Fibroblast of lung (primary cell): ENCODE measurements at places on chromosomes 11 and 22.

GRCh38 chr22:38572065-38572464 is 2.1 kb upstream of the DMC1 start:
- DNase-seq: peak; percentile 42

DNA sequence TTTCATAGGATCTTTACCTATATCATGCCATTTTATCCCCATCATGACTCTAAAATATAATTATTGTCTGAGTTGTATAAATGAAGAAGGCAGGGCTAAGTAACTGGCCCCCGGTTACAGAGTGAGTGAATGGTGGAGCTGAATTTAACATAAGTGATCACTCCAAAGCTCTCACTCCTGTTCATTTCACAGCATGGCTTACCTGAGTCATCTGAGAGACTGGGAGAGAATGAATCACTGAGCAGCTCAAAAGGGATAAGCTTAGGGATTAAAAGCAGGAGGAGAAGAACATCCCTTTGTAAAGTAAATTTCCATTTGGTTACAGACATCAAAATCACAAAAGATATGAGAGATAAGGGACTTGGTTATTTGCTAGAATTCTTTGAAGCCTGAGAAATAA is 294.0 kb upstream of the CTSC start:
- no peak for DNase-seq

DNA sequence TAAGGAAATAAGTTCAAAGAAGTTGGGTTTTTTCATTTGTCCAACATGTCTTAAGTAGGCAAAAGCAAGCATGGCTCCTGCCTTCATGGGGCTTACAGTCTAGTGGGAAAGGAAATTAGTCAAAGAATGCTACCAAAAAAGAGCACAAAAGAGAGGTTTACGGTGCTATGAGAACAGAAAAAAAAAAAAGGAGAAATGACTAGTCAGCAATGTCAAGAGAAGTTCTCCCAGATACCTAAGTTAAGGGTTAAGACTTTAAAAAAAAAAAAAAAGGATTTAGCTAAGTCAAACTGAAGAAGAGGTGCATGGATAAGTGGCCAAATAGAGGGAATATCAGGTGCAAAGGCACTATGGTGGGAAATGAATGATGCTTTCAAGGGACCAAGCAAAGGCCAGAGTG is 29.3 kb downstream of the SERGEF start:
- DNase-seq: no peak

DNA sequence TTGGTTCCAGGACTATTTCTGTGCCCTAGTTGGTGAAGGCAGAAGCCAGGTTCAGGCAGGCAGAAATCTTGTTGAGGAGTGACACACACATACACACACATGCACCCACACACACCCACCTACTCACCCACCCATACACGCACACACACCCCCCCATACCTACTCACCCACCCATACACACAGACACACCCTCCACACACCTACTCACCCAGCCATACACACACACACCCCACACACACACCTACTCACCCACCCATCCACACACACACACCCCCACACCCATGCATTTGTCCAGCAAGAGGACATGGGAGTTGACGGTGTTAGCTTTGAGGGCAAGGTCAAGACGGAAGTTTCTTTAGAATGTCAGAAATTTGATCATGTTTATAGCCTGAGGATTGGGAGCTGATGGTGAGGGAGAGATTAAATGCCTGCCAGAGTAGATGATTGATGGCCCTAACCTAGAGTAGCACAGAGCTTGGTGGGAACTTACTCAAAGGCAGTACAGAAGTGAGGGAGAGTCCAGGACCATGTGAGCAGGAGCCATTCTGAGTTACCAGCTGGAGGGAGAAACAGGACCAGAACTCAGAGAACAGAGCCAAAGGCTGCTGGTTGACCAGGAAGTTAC is 68.9 kb downstream of the CYB5R2 start:
- DNase-seq: no peak

GRCh38 chr11:79623375-79623774 is 182.5 kb upstream of the TENM4 start:
- DNase-seq: no peak

GRCh38 chr22:27603800-27604144 is 197.8 kb downstream of the MN1 start:
- no peak for DNase-seq

- DNase-seq: no peak
These were observed 35.2 kb upstream of the EXPH5 start for GRCh38 chr11:108628812-108629211.

DNA sequence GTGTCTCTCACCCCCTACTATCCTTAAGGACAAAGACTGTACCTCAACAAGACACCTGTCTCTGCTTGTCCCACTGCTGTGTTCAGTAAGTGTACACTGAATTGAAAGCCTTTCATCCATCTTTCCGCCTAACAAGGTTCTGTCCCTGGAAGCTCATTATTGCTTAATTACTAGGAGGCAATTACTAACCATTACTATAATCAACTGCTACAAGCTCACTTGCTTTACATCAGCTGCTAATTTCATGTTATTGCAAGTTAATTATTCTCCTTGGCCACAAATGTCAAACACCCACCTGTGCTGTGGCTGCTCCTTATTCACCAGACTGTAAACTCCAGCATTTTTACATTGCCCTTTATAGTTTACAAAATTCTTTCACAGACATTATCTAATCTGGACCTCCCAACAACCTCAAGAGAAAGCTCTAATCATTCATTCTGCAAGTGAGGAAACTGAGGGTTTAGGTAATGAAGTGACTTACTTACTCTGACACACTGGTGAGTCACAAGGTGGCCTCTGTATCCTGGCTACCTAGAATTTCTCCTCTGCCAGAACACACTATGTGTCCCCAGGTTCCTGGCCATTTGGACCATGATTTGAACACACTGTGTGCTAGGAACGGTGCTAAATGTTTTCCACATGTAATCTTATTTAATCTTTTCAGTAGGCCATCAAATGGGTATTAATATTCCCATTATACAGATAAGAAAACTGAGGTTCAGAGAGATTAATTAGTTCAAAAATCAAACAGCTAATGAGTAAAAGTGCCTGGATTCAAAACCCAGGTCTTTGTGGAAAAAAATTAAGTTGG is 66.7 kb downstream of the RAB30 start:
- DNase-seq: no peak

DNA sequence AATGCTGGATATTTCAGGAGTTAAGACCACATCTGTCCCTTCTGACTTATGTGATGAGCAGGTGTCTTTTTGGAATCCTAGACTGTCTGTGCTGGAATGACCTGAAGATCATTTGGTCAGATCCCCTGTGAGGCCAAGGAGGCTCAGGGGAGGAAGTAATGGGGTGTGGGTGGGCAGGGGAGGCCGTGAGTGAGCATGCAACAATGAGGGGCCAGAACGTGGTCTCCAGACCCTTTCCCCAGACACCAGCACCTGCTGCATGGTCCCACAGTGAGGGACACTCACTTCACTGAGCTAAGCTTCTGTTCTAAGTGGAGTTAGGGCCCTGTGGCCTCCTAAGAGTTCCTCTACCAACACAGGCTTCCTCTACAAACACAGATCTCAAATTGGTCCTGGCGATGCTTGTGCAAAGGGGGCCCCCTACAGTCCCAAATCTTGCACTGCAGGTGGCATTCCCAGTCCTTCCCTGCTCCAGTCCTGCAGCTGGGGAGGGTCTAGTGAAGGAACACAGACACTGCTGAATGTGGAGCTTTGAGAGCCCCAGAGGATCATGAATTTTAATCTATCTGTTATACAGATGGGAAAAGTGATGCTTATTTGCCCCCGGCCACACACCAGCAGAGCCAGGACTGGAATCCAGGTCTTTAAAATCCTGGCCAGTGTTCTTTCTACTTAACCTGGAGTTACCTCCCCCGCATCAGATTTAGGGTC is 7.4 kb downstream of the USP2 start:
- peak; percentile 60 for DNase-seq

DNA sequence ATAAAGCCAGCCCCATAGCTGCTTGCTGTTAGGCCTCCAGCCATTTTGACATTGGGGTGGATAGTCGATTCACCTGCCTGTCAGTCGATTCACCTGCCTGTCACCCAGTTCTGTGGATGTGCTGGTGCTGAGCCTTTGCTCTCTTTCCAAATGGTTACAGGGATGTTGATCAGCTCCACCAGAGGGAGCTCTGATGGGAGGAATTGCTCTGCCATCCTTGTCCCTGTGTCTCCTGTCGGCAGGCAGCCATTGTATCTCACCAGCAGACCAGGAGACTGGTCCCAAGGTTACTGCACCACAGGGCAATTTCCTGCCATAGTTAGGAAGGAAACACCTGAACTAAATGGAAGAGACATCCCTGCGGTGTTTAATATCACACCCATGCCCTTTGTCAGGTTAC is 6.1 kb downstream of the MPEG1 start:
- peak; percentile 38 for DNase-seq

DNA sequence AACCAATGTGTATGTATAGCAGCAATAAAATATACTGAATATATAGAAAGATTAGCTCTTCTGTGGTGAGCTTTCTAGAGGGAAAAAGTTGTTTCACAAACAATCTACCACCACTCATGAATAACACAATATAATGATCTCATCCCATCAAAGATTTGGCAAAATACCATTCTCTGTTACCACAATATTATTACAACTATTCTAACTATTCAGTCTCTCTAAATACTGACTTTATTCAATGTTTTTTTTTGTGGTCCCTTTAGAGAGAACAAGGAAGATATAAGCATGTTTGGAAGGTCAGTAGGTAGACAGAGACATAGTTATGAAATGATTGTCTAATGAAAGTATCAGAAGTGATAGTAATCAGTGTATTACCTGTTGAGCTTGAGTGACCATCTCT is 7.8 kb downstream of the CCDC90B start:
- DNase-seq: peak; percentile 78

DNA sequence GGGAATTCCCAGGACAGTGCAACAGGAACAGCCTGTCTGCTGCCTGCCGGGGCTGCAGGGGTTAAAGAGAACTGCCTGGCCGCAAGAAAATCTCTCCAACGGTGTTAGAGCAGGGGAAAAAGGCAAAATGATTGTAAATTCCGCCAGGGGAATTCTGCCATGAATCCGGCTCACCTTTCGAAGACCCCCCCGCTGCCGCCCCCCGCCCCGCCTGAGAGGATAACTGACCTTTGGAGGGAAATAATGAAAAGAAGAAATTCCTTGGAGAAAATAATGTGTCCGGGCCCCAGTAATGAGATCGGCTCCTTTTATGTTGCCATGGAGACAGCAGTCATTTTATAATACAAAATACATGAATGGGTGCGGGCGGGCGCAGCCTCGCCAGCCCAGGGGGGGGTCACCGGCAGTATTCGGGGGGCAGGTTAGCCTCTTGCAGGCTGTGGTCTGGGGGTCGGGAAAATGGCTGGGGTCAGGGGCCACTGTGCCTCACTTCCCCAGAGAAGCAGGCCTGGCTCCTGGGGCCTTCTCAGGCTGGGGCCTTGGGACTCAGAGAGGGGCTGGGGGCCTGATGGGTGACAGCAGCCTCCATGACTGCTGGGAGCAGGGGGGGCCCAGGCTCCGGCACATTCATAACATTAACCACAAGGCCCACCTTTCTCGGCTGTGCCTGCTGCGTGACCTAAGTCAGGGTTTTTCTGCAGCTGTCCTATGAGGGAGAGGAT is 228.1 kb downstream of the MN1 start:
- no peak for DNase-seq

DNA sequence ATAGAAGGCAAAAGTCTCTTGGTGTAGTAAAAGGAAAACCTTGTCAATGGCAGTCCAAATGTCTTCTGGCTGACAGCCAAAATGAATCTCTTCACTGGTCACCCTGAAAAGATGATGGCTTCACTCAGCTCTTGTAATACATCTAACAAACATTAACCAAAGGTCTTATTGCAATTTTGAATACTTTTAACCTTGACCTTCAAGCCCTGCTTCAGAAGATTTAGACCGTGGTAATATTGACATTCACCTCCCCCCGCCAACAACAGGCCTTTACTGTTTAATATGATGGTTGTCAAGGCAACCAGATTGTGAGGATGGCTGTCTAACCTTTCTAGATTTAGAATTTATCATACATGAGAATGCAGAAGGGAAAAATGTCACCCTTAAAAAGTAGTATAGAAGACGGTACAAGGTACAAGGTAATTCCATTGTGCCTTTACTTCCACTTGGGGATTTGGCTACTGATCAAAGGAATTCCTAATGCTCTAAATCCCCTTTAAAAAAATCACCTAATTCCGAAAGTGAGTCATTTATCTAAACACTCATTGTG is 342.3 kb downstream of the LARGE1 start:
- no peak for DNase-seq

DNA sequence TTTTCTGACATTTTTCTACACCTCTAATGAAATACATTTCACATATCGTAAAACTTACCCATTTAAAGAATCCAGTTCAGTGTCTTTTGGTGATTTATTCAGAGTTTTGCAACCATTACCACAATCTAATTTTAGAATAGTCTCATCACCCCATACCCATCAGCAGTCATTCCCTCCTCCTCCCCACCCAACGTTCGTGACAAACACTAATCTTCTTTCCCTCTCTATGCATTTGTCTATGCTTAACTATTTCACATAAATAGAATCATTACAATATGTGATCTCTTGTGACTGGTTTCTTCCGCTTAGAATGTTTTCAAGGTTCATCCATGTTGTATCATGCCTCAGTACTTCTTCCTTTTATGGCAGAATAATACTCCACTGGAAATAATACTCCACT is 9.5 kb downstream of the TTC28 start:
- DNase-seq: no peak

DNA sequence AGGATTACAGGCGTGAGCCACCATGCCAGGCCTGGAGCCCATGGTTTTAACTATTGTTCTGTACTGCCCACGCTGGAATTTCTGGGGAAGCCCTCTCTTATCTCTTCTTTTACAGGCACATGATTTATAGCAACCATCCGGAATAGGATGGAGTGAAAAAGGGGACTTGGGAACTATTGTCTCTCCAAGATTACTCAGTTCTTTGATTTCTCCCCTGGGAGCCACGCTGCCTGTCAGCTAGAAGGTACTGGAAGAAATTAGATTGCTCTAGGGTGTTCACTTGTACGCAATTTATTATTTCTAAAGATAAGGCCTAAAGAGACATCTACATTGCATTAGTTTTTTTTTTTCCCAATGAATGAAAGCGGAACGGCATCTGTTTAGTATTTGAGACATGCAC is 65.6 kb upstream of the PTPRJ start:
- DNase-seq: no peak

GRCh38 chr22:23237201-23237798 is 57.0 kb downstream of the BCR start:
- DNase-seq: peak; percentile 67

DNA sequence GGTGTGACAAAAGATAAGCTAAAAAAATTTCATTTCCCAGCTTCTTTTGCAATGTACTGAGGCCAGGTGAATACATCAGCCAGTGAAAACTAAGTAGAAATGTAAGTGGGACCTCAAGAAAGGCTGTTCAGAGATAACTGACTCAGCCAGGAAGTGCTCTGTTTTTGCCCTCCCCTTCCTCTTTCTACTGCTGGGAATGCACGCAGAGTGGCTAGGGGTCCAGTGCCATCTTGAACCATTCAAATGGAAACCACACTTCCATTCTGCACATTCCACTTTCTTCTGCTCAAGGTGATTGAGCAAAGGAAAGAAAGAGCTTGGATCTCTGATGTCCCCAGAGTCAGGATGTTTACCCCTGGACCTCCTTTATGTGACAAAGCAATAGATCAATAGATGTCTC is 27.8 kb upstream of the LMO2 start:
- no peak for DNase-seq

- no peak for DNase-seq
These were observed 11.1 kb upstream of the CDC42EP2 start for GRCh38 chr11:65303555-65303954.

- no peak for DNase-seq
These were observed 44.1 kb upstream of the MN1 start for GRCh38 chr22:27845644-27846043.
